Activated effector memory CD4-positive, alpha-beta T cell treated with anti-CD3 and anti-CD28 coated beads, Interleukin-2, amount 50 U/mL, for 16 hours (primary cell): ENCODE measurements at places on chromosomes 4 and X.
A peak's percentile ranks its signal among the peaks of the same experiment; 100 is the strongest.

DNA sequence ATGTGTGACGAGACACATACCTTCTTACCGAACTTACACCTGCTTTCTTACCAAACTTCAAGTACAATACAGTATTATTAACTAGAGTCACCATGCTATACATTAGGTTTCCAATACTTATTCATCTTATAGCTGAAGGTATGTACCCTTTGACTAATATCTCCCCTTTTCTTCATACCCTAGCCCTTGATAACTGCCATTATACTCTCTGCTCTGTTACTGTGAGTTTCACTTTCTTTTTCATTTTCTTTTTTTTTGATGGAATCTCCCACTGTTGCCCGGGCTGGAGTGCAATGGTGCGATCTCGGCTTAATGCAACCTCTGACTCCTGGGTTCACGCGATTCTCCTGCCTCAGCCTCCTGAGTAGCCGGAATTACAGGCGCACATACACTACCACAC lies 3.4 kb upstream of the PNMA5 start:
- no peak for DNase-seq

- no peak for DNase-seq
These were observed 56.4 kb downstream of the C4orf51 start for GRCh38 chr4:145736241-145736831.

GRCh38 chr4:16337936-16338335 lies 111.7 kb upstream of the TAPT1 start:
- DNase-seq = no peak

- DNase-seq = peak; percentile 17
These were observed 9.3 kb downstream of the EVC start for GRCh38 chr4:5720157-5720850.
